ENCODE measurements at places on chromosomes 2 and 18.

DNA sequence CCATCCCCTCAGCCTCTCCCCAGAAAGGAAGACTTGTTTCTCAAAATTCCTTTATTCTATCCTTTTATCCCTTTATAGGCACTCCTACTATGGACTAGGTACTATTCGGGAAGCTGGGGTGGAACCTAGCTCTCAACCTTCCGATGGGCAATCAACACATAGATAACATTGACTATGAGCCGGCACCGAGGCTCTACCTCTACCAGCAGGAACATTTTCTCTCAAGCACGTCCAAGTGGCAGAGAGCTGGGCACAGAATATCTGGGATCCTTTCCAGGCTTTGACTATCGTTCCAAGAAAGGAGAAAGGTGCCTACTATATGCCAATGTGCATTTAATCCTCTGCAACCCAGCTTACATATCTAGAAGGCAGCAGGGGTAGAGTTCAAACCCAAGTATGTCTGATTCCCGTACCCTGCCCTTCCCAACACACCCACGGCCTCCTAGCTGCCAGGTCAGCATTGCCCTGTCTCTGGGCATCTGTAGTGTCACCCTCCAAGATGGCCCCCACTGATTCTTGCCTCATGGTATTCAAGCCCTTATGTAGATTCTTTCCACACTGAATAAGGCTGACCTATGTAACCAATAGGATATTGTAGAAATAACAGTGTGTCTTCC is 28.3 kb downstream of the TNS1 start:
- peaks cover 2% of the 10 kb centered on the region for H3K27me3 ChIP-seq
- H3K4me1 ChIP-seq: peaks cover 5% of the 10 kb centered on the region
- no peaks in the 10 kb centered on the region for H3K36me3 ChIP-seq
- no peak overlapping the region for H3K4me3 ChIP-seq

GRCh38 chr2:176118601-176119339 is 2.2 kb downstream of the HOXD10 start:
- peaks cover 7% of the 10 kb centered on the region for H3K4me1 ChIP-seq
- DNase-seq: no peak
- no peaks in the 10 kb centered on the region for H3K36me3 ChIP-seq
- peaks cover 96% of the 10 kb centered on the region for H3K27me3 ChIP-seq

GRCh38 chr2:241821460-241822263 is 12.7 kb downstream of the NEU4 start:
- H3K27ac ChIP-seq: no peak overlapping the region
- H3K4me1 ChIP-seq: 0 out of 2 replicates have a peak, but pooled peaks cover 2% of the 10 kb centered on the region
- H3K4me3 ChIP-seq: no peak overlapping the region
- no peaks in the 10 kb centered on the region for H3K36me3 ChIP-seq

DNA sequence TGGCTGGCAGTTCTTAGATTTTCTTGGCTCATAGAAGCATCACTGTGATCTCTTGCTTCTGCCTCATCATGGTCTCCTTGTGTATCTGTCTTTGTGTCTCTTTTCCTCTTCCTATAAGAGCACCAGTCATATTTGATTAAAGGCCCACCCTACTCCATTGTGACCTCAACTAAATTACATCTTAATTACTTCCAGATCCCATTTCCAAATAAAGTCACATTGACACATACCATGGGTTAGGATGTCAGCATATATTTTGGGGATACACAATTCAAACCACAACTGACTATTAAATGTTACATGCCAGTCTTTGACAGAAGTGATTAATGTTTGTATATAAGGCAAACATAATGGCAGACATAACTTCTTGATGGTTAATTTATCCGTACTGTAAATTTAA is 27.3 kb upstream of the TMX3 start:
- no peak for DNase-seq
- no peaks in the 10 kb centered on the region for H3K36me3 ChIP-seq
- no peaks in the 10 kb centered on the region for H3K27me3 ChIP-seq
- no peak overlapping the region for H3K4me3 ChIP-seq

DNA sequence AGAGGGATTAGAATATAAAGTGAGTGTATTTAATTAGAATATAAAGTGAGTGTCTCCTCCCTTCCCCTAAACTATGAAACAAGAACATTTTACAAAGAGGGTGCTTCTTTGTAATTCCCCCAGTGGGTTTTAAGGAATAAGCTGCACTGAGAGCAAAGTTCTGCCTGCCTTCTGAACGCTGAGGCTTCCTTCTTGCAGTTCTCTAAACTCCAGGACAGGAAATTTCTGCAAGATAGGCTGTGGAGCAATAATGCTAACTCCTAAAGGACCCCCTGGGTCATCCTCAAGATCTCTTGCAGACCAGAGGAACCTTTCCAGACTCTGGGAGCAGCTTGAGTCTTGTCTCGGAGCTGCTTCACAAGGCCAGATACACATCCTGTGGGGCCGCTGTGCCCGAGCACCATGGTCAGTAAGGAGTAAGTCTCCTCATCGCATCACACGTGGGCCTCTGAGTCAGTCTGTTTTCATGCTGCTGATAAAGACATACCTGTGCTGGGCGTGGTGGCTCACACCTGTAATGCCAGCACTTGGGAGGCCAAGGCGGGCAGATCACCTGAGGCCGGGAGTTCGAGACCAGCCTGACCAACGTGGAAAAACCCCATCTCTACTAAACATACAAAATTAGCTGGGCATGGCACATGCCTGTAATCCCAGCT is 87.5 kb upstream of the KCNE4 start:
- H3K4me1 ChIP-seq: no peaks in the 10 kb centered on the region
- no peak overlapping the region for H3K4me3 ChIP-seq
- no peak for DNase-seq
- no peak overlapping the region for H3K27ac ChIP-seq

DNA sequence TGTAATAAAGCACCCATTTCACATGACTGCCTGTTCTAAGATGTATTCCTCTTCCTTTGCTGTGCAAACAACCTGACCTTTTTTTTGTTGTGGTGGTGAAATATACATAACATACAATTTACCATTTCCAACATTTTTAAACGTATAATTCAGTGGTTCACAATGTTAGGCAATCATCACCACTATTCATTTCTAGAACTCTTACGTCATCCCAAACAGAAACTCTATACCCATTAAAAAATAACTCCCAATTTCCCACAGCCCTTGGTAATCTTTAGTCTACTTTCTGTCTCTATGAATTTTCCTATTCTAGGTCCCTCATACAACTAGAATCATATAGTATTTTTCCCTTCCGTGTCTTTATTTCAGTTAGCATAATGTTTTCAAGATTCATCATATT is 36.7 kb downstream of the RND3 start:
- no peak overlapping the region for H3K27ac ChIP-seq
- no peaks in the 10 kb centered on the region for H3K4me1 ChIP-seq
- H3K27me3 ChIP-seq: no peaks in the 10 kb centered on the region
- H3K4me3 ChIP-seq: no peak overlapping the region

DNA sequence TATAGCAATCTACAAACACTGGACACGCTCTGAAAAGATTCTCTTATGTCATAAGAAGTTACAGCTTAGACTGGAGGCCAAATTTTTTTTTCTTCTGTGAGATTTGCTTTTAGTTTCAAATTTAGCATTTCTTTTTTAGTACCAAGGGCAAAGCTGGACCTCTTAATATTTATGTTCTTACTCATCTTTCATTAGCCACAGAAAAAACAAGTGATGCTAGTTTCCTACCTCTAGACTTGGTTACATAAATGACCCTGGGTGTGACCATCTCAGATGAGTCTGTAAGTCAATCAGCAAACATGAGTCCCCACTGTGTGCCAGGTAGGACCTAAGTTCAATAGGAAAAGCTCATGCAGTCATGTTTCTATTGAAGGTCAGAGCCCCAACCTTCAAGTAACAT is 94.4 kb downstream of the MEP1B start:
- H3K4me3 ChIP-seq: no peak overlapping the region
- DNase-seq: no peak
- no peaks in the 10 kb centered on the region for H3K4me1 ChIP-seq
- no peak overlapping the region for H3K27ac ChIP-seq

- no peak overlapping the region for H3K4me3 ChIP-seq
- DNase-seq: no peak
- H3K27ac ChIP-seq: no peak overlapping the region
- H3K4me1 ChIP-seq: no peaks in the 10 kb centered on the region
These were observed 6.5 kb downstream of the EFEMP1 start for GRCh38 chr2:55917117-55917516.

DNA sequence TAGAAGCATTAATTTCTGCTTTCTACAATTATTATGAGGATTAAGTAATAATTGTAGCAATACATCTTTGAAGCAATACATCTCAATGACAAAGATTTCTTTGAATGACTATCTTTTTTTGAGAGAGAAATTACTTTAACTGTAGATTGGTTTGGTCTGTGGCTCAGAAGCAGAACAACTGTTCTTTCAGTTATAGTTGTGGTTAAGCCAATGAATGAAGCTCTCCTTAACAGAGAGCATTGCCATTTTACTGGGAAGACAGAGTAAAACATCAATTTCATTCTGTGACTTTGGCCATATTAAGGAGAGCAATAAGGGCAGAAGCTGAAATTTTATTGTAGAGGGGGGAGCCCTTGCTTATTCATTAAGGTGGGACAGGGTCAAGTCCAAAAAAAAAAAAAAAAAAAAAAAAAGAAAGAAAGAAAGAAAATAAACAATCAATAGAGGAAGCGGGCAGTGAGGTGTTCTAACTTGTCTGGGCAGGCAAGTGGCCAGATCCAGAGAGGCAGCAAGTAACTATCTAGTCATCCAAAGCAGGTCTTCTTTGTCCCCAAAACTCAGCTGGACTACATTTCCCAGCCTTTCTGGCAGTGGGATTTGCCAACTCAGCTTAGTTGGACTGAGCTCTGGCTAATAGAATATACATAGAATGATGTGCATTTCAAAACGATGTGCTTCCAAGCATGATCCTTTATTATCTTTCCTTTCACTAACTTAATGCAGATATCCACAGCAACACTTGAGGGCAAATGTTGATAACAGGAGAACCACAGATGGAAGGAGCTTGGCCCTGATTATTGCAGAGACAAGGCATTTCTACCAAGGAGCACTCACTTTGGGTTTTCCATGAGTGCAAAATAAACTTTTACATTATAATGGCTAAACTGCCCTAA is 462.7 kb upstream of the CDH20 start:
- no peak for DNase-seq
- no peaks in the 10 kb centered on the region for H3K4me1 ChIP-seq
- no peak overlapping the region for H3K27ac ChIP-seq
- no peaks in the 10 kb centered on the region for H3K27me3 ChIP-seq

- H3K4me1 ChIP-seq: no peaks in the 10 kb centered on the region
- no peak for DNase-seq
- no peak overlapping the region for H3K4me3 ChIP-seq
- no peaks in the 10 kb centered on the region for H3K36me3 ChIP-seq
- H3K27me3 ChIP-seq: no peaks in the 10 kb centered on the region
These were observed 35.3 kb upstream of the KCNF1 start for GRCh38 chr2:10876394-10876793.

- DNase-seq: no peak
- H3K4me1 ChIP-seq: no peaks in the 10 kb centered on the region
- H3K27me3 ChIP-seq: no peaks in the 10 kb centered on the region
- H3K36me3 ChIP-seq: no peaks in the 10 kb centered on the region
- H3K27ac ChIP-seq: no peak overlapping the region
These were observed 234.0 kb upstream of the RAB12 start for GRCh38 chr18:8375249-8375648.

GRCh38 chr18:40812981-40813515 is 1142.0 kb upstream of the PIK3C3 start:
- H3K36me3 ChIP-seq: no peaks in the 10 kb centered on the region
- H3K27ac ChIP-seq: no peak overlapping the region
- no peak for DNase-seq

Data from iPS DF 6.9 (cell line).